Sciatic nerve (tissue), 2 donors: ENCODE measurements at places on chromosomes 6 and 20. TPM values are rescaled to one million over a fixed set of nuclear protein-coding genes. Genes with fewer than 3 reads are reported as not detected.

PRR18 gene
- total RNA-seq, result not detected

GRCh38 chr6:11917951-11918738, 94.0 kb upstream of the HIVEP1 start:
- no peak for DNase-seq

DNA sequence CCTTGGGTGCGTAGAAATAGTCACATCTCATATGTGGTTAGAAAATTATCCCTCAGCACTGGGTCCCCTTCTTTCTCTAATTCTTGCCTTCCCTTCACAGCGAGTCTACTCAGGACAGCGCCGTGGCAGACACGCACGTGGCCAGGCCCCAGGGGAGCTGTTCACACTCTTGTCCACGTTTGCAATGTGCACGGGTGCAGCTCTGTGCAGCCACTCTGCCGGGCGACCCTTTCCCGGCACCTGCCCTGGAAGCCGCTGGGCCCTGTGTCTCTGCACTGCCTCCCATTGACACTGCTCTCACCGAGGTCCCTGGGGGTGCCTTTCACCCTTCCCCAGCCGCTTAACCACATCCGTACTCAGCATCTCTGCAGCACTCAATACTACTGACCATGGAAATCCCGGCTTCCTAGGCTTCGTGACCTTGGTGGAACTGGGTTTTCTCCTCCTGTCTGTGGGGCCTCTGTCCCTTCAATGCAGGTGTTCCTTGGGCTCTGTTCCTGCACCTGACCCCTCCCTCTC, 104.9 kb downstream of the DACT2 start:
- DNase-seq, result no peak

DNA sequence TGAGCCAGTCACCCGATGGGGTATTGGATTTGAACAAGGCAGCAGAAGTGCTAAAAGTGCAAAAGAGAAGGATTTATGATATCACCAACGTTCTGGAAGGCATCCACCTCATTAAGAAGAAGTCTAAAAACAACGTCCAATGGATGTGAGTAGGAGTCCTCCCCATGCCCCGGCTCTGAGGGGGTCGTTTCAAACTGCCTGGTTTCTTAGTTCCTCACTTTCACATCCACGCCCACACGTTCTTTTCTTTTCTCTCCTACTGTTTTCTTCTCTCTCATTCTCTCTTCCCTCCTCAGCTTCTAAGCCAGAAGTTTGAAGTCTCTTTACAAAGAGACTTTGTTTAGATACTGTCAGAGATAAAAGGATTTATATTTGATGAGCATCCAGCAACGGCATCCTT, 53.0 kb upstream of the CDKAL1 start:
- DNase-seq, result no peak

DNA sequence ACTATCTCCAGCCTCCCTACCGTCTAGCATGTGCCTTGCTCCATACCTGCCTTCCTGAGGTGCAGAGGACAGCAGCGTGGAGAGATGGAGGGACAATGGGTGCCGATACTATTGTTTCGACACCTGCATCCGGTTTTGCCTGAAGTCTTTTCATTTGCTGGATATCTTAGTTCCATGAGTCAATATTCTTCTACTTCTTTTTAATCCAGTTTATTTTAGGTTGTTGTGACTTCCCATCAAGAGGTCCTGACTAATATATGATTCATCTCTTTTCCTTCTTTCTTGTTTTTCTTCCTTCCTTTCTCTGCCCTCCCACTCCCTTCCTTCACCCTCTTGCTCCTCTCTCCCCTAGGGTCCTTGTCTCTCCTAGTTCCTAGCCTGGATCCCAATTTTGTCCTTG, 91.4 kb downstream of the CDH26 start:
- no peak for DNase-seq

DNA sequence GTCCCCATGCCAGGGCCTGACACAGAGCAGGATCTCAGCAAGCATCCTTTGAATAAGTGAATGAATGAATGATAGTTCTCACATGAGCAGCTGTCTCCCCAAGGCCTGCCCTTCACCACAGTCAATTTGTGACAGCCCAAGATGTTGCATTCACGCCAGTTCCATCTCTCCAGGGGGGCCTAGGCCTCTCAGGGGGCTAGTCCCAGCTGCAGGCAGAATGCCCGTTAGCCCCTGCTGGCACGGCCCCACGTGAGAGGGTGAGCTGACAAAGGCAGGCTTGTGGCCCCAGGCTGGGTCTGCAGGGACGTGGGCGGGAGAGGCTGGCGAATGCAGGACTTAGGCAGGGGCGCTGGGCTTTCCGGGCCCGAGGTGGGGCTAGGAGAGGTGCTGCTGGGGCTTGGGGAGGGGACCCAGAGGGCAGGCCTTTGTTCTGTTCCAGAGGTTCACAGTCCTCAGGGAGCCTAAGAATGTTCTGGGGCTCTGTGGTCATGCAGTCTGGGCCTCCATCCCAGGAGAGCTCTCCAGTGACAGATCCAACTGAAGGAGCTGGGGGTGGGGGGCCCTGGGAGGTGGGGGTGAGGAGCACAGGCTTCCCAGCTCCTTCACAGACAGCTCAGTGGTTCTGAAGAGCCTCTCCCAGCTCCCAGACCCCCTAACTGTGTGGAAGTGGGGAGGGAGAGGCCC, 30.5 kb upstream of the TLDC2 start:
- DNase-seq, result no peak

- peak; percentile 80 for DNase-seq
These were observed 8.0 kb downstream of the TP53RK start for GRCh38 chr20:46681032-46681854.

GRCh38 chr6:36976007-36976264, 10.1 kb downstream of the MTCH1 start:
- no peak for DNase-seq

GRCh38 chr6:100484474-100484873, 19.8 kb upstream of the SIM1 start:
- DNase-seq, result no peak

CRISP2 gene
- total RNA-seq, result not detected

FAM110A gene
- total RNA-seq, result 4.2 TPM

DNA sequence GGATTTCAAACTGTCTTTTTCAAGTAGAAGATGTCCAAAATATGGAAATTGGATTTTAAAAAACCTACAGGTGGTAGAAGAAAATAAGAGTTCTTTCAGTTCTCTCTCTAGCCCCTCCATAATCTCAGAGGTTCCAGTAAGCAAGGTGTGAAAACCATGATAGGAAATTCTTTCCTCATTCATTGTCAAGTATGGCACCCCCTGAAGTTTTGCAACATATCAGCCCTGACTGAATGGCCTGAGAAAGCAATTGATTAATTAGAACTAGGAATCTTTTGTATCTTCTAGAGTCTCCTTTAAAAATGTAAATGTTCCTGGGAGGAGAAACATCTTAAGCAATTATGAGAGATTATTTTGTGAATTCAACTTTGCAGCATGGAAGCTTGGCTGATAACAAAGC, 198.7 kb upstream of the STXBP5 start:
- no peak for DNase-seq

- DNase-seq, result no peak
These were observed 27.0 kb downstream of the DNAAF9 start for GRCh38 chr20:3380228-3381070.

GRCh38 chr6:88454658-88455057, 288.5 kb upstream of the CNR1 start:
- DNase-seq, result no peak

PLCB4 gene
- 23.4 TPM for total RNA-seq

DNA sequence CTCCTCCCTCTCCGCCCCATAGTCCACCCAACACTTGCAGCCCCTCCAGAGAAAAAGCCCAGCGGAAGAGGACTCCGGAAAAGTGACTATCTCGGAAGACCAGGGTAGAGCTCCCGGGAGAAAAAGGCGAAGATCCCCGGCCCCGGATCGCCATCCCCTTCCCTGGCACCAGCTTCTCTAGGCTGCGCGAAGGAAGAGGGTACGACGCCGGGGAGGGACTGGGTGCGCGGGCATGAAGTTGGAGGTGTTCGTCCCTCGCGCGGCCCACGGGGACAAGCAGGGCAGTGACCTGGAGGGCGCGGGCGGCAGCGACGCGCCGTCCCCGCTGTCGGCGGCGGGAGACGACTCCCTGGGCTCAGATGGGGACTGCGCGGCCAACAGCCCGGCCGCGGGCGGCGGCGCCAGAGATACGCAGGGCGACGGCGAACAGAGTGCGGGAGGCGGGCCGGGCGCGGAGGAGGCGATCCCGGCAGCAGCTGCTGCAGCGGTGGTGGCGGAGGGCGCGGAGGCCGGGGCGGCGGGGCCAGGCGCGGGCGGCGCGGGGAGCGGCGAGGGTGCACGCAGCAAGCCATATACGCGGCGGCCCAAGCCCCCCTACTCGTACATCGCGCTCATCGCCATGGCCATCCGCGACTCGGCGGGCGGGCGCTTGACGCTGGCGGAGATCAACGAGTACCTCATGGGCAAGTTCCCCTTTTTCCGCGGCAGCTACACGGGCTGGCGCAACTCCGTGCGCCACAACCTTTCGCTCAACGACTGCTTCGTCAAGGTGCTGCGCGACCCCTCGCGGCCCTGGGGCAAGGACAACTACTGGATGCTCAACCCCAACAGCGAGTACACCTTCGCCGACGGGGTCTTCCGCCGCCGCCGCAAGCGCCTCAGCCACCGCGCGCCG, 822 bp downstream of the FOXQ1 start:
- no peak for DNase-seq

DNA sequence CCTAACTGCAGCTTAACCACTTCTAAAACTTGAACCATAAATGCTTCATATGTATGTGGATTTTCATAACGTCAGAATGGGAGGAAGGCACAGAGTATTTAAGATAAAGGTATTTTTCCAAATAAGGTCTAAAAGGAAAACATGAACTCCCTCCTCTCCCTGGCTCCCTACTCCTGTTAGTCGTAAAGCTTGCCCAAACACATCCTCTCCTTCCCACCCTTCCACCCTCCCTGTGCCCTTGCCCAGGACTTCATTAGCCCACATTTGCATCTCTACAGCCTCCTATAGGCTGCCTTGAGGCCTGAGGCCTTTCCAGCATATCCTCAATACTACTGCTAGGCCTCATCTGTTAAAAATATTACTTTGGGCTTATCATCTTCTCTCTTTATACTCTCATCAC, 17.1 kb upstream of the SMIM13 start:
- DNase-seq, result no peak

- DNase-seq, result no peak
These were observed 4.6 kb upstream of the MDGA1 start for GRCh38 chr6:37702314-37702713.

DNA sequence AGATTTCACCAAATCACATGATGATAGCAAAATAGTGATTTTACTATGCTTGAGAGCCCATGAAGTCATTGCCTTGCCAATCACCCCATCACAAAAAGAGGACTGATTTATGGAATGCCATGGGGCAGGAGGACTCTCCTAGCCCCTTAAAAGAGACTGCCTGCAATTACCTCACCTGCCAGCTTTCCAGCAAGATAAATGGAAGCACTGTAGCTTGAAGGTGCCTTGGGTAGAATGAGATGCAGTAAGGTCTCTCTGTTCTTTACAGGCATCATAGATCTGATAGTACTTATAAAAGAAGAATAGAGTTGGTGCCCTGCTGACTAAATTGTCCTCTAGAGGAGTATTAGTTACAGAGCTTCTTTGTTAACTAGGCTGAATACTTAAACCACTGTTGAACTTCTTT, 242.3 kb downstream of the TMEM242 start:
- no peak for DNase-seq

GFRA4 gene
- not detected for total RNA-seq

TNXB gene
- total RNA-seq, result 423 TPM

DNA sequence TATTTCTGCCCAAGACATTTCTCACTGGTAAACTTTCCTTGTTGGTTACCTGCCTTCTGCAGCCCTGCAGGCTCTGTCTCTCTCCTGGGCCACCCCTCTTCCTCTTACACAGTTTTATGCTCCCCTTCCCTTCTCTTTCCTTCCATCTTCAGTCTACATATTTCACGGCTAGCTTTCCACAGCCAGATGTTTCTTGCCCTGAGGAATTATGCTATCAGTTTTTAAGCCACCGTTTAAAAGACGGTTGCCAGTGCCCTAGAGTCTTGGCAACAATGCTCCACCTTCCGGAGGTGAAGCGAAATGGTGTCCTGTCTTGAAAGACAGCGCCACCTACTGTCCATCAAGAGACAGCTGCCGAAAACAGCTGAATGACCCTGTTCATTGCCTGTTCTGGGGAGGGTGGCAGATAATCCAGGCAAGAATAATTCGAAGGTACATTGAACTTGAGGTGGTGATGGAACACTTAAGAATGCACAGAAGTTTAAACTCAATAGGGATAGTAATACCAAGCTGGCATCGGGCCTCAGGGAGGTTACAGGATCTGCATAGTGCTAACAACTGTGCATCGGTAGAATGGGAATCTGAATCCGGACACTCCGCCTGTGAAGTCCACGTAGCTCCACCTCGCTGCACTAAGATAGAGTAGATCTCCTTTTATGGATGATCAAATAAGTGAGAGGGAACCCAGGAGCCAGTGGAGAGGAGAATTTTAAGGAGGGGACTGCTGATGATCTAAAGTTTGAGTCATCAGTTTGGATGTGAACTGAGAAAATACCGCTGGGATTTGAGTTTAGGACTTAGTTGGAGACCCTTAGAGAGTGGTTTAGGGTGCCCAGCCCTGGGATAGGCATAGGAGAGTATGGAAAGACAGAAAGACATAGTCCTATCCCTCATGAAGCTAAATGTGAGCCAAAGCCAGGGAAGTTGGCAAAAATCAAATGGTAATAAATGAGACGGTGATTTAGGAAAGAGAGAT, 4.8 kb upstream of the TRIM40 start:
- peak; percentile 64 for DNase-seq

- no peak for DNase-seq
These were observed 203.3 kb downstream of the RNGTT start for GRCh38 chr6:88760091-88760490.

DNA sequence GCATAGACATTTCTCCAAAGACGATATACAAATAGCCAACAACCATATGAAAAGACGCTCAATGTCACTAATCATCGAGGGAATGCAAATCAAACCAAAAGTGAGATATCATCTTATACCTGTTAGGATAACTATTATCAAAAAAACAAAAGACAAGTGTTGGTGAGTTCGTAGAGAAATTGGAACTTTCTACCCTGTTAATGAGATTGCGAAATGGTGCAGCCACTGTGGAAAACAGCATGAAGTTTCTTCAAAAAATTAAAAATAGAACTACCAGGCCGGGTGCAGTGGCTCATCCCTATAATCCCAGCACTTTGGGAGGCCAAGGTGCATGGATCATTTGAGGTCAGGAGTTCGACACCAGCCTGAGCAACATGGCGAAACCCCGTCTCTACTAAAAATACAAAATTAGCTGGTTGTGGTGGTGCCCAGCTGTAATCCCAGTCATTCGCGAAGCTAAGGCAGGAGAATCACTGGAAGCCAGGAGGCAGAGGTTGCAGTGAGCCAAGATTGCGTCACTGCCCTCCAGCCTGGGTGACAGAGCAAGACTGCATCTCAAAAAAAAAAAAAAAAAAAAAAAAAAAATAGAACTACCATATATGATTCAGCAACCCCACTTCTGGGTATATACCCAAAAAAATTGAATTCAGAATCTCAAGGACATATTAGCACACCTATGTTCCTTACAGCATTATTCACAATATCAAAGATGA, 170.0 kb upstream of the ZNF184 start:
- DNase-seq, result no peak

DNA sequence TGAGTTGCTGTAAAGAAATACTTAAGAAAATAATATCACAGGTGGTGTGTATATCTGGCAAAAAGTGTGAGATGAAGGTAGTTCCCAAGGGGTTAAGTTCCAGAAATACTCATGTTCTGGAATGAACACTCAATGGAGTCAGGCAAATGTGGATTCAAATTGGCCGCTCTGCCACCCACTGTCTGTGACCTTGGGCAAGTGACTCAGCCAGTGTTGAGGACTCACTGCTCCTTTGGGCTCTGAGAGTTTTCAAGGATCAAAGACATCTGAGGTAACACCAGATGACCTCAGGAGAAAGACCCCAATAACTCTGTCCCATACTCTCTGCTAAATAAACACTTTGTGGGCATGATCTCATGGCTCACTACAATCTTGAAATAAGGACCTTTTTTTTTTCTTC, 59.2 kb upstream of the EYA2 start:
- DNase-seq, result no peak
